ENCODE measurements at places on chromosomes 11 and 22.

- DNase-seq: no peak
Observed at GRCh38 chr11:79691445-79691844, 250.6 kb upstream of the TENM4 start.

DNA sequence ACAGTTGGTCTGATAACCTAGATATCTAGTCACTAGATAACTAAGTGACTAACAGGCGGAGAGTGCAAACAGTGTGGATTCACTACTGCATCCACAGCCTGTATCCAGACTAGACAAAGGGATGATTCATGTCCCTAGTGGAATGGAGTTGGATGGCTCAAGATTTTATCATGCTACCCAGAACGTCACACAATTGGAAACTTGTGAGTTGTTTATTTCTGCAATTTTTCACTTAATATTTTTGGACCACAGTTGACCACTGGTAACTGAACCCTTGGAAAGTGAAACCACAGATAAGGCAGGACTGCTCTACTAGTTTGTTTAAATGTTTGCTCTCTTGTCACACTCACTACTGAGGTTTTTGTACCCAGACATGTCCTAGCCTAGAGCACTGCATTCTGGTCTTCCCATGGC is 76.0 kb downstream of the UBASH3B start:
- DNase-seq: no peak

- DNase-seq: no peak
Observed at GRCh38 chr11:119730789-119731386, 1.9 kb upstream of the NECTIN1 start.

GRCh38 chr11:87429996-87430395 is 392.3 kb downstream of the TMEM135 start:
- DNase-seq: no peak

DNA sequence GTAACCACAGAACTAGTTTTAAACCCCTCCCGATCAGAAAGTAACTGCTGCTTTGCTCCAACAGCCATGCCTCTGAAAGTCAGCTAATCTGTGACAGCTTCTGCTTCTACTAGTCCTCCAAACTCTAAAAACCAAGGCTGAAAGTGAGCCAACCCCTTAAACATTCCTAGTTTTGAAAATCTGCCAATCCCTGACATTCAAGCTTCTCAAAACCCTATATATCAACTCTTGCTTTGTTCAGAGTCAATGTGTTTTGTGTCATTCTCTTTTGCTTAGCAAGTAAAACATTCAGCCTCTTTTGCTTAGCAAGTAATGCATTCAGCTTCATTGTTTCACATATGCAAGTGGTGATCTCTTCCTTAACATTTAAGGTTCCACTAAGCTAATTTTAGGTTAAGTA is 56.9 kb downstream of the ATG16L2 start:
- no peak for DNase-seq

DNA sequence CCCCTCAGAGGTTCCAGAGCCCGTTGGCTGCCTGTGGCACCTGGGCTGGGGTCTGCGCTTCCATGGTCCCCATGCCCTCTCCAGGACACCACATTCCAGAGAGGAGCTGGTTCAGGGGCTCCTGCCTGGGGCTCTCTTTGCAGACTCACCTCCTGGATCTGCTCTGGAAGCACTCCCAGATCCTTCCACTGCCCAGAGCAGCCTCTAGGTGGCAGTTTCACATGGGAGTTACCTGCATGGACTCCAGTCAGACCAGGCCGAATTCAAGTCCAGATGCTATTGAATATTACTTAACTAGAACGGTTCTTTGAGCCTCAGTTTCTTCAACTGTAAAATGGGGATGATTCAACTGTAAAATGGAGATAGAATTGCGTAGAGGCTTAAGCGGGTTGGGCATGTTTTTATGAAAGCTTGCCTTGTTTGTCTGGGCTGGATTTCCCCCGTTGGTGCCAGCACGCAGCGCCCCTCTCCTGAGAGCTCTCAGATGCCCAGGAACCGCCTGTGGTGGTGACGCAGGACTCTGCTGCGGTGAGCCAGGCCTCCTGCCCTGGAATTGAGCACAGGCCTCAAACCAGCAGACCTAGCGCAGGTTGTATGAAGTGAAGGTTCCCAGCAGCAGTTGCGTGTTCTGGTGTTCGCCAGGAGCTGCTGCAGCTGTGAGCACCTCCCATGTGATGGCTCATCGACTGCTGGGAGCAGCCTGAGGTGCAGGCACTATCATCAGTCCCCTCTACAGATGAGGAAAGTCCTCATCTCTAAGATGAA is 44.2 kb downstream of the LMO1 start:
- DNase-seq: peak; percentile 59

DNA sequence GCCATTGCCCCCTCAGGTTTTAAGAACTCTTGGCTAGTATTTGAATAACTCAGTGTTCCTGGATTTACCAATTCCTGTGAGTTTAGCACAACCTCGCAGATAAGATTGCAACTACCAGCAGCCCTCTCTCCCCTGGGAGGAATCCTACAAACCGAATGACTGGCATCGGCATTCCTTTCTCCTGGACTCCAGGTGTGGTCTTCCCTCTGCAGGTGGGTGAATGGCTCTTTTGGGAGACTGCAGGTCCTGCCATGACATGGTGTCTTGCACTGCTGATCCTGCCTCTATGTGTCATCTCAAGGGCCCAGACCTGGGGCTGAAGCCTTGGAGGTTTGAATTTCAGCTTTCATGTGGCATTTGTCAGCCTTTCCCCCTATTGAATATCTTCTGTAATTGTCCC is 105.6 kb downstream of the PKNOX2 start:
- DNase-seq: no peak

DNA sequence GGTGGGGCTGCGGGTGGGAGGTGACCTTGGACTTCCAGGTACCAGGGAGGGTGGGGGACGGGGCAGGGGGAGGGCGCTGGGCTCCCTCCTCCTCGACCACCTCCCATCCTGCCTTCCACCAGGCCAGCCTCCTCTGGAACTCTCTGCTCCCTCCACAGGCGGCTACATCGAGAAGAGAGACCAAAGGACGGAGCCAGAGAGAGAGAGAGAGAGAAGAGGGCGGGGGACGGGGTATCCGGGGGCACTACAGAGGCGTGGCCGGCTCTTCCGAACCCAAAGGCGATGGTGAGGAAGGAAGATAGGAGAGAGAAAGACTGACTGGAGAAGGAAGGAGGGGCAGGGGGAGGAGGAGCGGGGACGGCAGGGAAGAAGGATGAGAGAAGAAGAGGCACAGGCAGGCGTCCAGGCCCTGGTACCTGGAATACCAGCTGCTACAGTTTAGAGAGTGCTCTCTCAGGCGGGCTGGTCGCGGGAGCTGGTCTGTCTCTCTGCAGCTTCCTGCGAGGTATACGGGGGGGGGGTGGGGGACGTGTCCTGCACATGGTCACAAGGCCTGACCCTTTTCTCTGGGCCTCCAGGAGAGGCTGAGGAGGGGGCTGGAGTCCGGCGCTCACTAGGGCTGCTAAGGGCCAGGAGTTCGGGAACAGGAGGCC is 38.0 kb downstream of the IGSF9B start:
- DNase-seq: no peak

GRCh38 chr11:120392793-120393192 is 56.6 kb downstream of the ARHGEF12 start:
- DNase-seq: no peak

DNA sequence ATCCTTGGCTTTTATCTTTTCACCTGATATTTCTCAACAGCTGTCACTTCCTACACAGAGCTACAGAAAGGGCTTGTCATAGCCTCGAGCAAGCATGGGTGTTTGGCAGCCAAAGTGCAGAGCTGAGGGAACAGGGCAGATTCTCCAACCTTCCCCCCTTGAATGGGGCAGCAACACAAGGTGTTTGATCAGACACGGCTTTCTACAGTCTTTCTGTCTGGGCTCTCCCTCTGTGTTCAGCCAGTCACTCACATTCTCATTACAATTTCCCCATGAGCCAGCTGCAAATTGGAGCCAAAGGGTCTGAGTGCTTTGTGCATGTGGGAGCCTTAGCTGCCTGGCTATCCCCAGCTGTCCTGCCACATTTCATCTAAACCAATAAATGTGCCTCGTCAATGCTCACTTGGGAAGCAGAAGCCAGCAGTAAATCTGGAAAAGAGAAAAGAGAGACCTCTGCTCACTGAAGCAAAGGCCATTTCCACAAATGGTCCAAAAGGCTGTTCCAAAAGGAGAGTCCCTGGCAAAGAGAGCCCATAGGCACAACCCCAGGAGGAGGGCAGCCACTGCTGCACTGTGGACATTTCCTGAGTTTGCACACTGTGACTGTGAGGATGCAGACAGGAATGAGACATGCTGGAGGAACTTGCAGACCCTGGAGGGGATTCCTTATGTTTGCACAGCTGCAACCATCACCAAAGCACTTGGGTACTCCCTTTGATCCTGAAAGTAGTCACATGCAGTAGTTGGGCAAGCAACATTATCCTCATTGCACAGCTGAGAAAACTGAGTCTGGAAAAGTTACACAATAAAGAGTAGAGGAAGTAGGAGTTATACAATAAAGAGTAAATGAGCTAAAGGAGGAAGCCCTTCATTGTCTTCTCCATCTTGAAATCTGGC is 186.8 kb downstream of the FAM181B start:
- DNase-seq: no peak

DNA sequence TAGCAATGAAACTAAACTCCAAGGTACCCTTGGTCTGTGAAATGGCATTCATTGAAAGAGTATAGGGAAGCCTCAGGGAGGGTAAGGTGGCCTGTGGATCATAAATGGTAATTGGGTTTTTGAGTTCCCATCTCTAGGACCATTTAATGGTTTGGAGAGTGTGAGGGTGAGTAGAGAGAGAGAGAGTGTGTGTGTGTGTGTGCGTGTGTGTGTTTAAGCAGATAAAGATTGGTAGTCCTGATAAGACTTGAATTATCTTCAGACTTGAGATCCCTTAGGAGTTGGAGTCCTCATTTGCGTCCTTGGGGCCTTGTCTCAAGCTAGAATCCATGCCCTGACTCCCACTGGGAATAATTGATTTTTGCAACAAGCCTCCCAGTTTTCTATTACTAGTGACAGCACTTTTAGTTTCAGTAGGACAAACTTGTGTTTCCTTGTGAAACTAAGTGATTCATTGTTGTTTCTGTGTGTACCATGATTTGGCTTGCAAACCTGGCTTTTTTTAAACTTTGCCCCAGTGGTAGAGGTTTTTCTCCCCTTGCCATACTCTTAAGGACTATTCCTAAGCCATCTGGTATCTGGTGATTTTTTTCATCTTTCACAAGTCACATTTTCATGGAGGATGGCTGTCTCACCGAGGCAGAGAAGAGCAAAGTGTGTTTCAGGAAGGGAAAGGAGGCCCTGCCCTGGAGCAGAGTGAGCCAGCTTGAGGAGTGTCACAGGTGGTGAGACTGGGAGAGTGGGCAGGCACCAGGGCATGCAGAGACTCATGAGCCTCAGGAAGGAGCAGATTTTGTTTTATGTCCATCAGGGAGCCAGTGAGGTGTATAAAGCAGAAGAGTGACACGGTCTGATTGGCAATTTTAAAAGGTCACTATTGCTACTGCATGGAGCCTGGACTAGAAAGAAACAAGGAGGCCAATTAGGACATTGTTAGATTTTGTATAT is 26.7 kb downstream of the ALKBH3 start:
- DNase-seq: no peak

GRCh38 chr11:73218830-73219215 is 742 bp downstream of the P2RY2 start:
- DNase-seq: no peak

DNA sequence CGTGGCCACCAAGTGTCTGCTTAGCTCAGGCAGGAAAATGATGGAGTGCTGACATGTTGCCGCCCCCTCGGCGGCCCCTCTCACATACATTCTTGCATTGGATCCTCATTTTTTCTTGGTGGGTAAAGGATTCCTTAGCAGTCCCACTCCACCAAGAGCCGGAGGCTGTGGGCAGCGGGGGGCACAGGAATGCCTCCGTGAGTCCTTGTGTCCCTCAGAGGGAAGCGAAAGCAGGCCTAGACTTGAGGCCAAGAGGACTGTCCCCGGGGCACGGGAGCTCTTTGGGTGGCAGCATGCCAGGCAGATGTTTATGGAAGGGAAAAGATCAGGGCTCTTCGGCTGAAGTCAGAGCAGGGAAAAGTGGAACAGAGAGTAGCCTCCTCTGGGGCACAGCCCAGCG is 21.6 kb downstream of the LRFN4 start:
- DNase-seq: no peak

DNA sequence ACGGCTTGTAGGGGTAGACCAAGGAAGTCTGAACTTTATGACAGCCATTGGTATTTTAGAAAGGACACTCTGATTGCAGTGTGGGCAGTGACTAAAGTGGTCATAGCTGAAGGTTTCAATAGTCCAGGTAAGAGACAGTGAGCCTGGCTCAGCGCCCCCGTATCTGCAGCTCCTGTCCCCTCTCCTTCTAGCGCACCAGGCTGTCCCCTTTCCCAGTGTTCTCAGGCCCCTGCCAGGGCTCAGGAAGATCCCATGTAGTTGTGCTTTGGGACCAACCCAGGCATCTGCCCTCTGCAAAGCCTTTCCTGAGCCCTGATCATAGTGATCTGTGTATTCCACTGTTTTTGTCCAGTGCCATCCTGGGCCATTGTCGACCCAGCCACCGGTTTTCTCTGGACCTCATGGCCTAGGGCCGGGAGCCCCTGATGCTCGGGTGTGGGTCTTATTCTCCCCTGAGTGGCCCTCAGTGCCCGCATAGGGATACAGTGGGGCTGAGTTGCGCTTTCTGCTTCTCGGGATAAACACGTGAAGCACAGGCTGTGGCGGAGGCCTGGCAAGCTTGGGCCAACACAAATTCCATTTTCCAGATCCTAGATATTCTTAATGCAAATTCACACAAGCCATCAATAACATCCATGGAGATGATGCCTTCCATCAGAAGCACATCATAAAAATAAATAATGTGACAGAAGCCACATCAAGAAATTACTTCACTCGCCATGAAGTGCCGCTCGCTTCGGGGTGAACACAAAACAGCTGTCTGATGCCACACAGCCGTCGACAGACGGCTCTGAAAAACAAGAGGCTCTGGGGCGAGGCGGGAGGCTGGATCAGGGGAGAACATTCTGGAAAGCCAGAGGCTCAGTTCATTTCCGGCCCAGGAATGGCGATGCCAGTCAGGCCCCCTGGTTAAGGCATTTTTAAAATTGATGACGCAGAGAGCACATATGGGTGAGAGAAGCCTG is 805.0 kb downstream of the TBC1D22A start:
- no peak for DNase-seq

- no peak for DNase-seq
Observed at GRCh38 chr11:133961890-133962289, 5.1 kb upstream of the IGSF9B start.

DNA sequence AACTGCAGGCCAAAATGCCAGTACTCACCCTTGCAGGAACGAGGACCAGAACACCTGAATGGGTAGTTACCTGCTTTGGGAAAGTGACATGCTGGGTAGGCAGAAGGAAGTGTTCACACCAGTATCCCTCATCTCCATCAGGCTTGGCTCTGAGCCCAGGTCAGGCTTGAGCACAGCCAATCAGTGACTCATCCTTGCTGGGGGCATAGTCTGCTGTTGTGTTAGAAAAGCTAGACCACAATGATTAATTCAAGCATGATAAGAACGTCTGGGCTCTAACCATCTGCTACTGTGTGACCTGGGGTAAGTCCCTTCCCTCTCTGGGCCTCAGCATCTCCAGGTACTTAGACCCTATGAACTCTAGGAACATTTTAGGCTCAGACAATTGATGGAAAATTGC is 450.4 kb downstream of the MIAT start:
- no peak for DNase-seq

DNA sequence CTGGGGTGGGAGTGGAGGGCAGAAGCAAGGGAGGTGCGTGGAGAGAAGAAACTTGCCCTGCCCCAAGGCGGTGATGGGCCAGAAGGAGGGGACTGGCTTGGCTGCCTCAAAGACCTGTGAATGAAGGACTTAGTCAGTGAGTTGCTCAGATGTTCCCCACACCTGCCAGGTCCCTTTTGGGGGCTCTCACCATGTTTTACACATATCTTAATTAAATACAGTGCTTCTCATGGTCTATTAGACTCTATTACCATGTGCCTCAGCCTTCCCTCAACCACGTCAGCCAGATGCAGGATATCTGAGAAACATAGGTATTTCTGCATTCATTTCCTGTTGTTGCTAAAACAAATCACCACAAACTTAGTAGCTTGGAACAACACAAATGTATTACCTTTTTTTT is 429.5 kb downstream of the BUD13 start:
- DNase-seq: no peak

All from NCI-H146 (cell line).